ENCODE measurements at places on chromosomes 2 and 18. TPM values are rescaled to one million over a fixed set of nuclear protein-coding genes. Genes with fewer than 3 reads are reported as not detected.
A peak's percentile ranks its signal among the peaks of the same experiment; 100 is the strongest.

- peaks cover 14% of the 10 kb centered on the region for H3K4me1 ChIP-seq
- H3K4me3 ChIP-seq = no peak overlapping the region
- H3K27ac ChIP-seq = peak overlapping the region; percentile 81
- no peaks in the 10 kb centered on the region for H3K36me3 ChIP-seq
- DNase-seq = peak; percentile 89
These were observed 110.8 kb upstream of the OTOS start for GRCh38 chr2:240250985-240251847.

GRCh38 chr18:9913151-9913525, 678 bp upstream of the VAPA start:
- no peaks in the 10 kb centered on the region for H3K27me3 ChIP-seq
- H3K4me3 ChIP-seq = peak overlapping the region; percentile 87
- DNase-seq = no peak

- H3K27ac ChIP-seq = no peak overlapping the region
- peaks cover 17% of the 10 kb centered on the region for H3K4me1 ChIP-seq
- peak; percentile 50 for DNase-seq
- no peaks in the 10 kb centered on the region for H3K27me3 ChIP-seq
- H3K36me3 ChIP-seq = no peaks in the 10 kb centered on the region
- no peak overlapping the region for H3K4me3 ChIP-seq
These were observed 6.0 kb downstream of the SEPTIN10 start for GRCh38 chr2:109607766-109608165.

DNA sequence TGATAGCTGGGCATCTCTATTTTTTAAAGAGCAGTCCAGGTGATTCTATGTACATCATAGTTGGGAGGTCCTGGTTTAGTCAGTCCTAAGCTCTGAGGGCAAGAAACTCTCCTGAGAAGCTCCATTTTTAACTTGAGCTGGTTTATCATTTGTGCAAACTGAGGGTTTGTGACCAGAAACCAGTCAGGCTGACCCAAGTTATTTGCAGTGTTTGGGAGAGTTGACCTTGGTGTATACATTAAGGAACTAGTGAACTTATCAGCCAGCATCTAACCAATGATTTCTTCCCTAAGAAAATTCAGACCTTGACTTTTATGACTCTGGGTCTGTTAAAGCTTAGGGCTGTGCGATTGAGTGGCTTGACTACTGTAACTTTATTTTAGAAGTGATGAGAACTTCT, 10.6 kb upstream of the MGAT5 start:
- DNase-seq = no peak
- H3K27ac ChIP-seq = no peak overlapping the region
- no peak overlapping the region for H3K4me3 ChIP-seq
- no peaks in the 10 kb centered on the region for H3K27me3 ChIP-seq

GRCh38 chr2:108621087-108621559, 86.9 kb downstream of the LIMS1 start:
- peak; percentile 46 for DNase-seq
- H3K36me3 ChIP-seq = no peaks in the 10 kb centered on the region
- no peak overlapping the region for H3K4me3 ChIP-seq
- H3K27ac ChIP-seq = no peak overlapping the region

GRCh38 chr2:36329746-36330472, 25.7 kb upstream of the CRIM1 start:
- H3K27ac ChIP-seq = peak overlapping the region; percentile 63
- peaks cover 10% of the 10 kb centered on the region for H3K4me1 ChIP-seq
- H3K4me3 ChIP-seq = no peak overlapping the region
- DNase-seq = peak; percentile 80
- no peaks in the 10 kb centered on the region for H3K36me3 ChIP-seq

DNA sequence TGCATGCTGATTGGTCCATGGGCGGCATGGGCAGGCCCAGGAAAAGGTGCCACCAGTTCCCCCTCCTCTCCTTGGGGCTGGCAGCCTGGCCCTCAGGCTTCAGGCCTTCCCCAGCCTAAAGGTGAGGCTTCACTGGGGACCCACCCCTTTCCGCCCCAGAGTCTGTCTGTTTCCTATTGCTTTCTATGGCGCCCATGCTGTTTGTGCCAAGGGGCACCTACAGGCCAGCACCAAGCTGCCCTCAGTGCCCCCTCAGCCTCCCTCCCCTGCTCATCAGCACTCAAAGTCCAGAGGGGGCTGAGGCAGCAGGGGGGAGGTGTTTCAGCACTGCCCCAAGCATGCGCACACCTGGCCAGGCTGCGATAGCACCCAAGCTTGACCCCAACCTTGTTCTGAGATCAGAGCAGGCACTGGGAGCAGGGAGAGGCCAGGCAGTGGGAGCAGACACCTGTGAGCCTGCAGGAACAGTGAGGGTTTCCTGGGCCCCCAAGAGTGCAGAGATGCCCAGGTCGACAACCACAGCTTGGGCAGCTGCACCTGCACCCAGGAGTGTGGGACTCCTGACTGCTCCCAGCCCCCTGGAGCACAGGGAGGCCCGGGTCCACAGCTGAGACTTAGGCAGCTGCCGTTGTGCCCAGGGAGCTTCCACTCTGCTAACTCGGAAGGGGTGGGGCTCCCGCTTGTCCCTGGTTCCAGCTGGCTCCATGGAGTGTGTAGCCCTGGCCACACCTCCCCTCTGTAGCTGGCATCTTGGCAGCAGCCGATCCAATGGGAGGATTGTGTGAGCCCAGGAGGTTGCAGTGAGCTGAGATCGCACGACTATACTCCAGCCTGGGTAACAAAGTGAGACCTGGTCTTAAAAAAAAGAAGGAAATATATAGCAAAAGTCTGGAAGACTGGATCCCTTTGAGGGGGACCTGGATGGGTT, 69.1 kb downstream of the NCAPH start:
- H3K4me3 ChIP-seq = no peak overlapping the region
- peaks cover 2% of the 10 kb centered on the region for H3K4me1 ChIP-seq
- H3K36me3 ChIP-seq = no peaks in the 10 kb centered on the region
- DNase-seq = no peak

EPB41L5 gene
- 11.4 TPM for total RNA-seq

ESPNL gene
- total RNA-seq = 1.4 TPM

SKOR2 gene
- not detected for total RNA-seq

EFHD1 gene
- total RNA-seq = not detected

EHD3 gene
- 39.8 TPM for total RNA-seq
